Liver (tissue), 10 donors: ENCODE measurements at places on chromosomes 7 and 10. TPM values are rescaled to one million over a fixed set of nuclear protein-coding genes. Genes with fewer than 3 reads are reported as not detected.

DNA sequence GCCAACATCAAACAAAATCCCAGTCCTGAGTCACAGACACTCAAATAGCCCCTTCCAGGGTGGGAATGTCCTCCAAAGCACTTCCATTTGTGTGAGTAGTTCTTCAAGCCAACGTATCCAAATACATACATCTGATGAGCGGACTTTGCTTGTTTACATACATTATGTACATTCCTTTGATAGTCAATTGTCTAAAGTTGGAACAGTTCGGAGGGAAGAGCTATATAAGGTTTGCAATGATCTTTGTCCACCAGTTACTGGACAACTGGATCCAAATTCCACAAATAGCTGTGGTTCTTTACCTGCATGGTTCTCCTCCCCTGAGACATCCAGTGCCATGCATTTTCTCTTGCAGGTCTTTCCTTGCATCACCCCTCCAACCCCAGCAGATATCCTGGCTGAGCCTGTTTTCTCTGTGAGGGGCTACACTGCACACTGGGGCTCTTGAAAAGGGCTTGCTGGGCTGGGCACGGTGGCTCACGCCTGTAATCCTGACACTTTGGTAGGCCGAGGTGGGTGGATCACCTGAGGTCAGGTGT is 4.7 kb upstream of the MGMT start:
- no peaks in the 10 kb centered on the region for H3K27me3 ChIP-seq
- no peak overlapping the region for H3K27ac ChIP-seq
- no peaks in the 10 kb centered on the region for H3K4me1 ChIP-seq
- no peaks in the 10 kb centered on the region for H3K36me3 ChIP-seq

GRCh38 chr7:3109311-3109915 is 65.7 kb upstream of the CARD11 start:
- H3K4me1 ChIP-seq = no peaks in the 10 kb centered on the region
- no peak for DNase-seq
- H3K27ac ChIP-seq = no peak overlapping the region
- no peaks in the 10 kb centered on the region for H3K27me3 ChIP-seq
- H3K36me3 ChIP-seq = no peaks in the 10 kb centered on the region

GRCh38 chr7:11847336-11847735 is 15.3 kb upstream of the THSD7A start:
- no peak overlapping the region for H3K4me3 ChIP-seq
- no peaks in the 10 kb centered on the region for H3K36me3 ChIP-seq
- H3K4me1 ChIP-seq = no peaks in the 10 kb centered on the region
- H3K27ac ChIP-seq = no peak overlapping the region
- no peak for DNase-seq

Gene AS3MT
- total RNA-seq = 38.1 TPM

DNA sequence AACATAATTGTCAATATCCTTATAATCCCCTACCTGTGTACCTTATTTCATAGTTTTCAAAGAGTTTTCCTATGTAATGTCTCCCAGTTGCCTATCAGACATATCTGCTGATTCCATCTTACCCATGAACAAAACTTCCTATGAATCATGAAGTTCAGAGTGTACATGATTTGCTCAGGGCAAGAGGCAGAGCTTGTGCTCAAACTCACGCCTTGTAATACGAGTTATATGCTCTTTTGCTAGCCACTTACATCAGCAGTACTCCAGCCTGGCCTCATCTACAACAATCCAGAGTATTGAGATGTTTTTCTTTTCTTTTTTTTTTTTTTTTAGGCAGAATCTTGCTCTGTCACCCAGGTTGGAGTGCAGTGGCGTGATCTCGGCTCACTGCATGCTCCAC is 11.8 kb downstream of the PKD2L1 start:
- no peak overlapping the region for H3K4me3 ChIP-seq
- no peak for DNase-seq
- H3K27ac ChIP-seq = no peak overlapping the region
- no peaks in the 10 kb centered on the region for H3K36me3 ChIP-seq

GRCh38 chr10:81082621-81083376 is 545.1 kb downstream of the SH2D4B start:
- no peaks in the 10 kb centered on the region for H3K4me1 ChIP-seq
- H3K36me3 ChIP-seq = no peaks in the 10 kb centered on the region
- H3K27me3 ChIP-seq = no peaks in the 10 kb centered on the region
- no peak for DNase-seq
- no peak overlapping the region for H3K4me3 ChIP-seq
- H3K27ac ChIP-seq = no peak overlapping the region

- no peak overlapping the region for H3K27ac ChIP-seq
- DNase-seq = no peak
- no peak overlapping the region for H3K4me3 ChIP-seq
- H3K27me3 ChIP-seq = no peaks in the 10 kb centered on the region
Measured at GRCh38 chr7:27678617-27679260, 16.1 kb upstream of the HIBADH start.

- DNase-seq = no peak
- no peaks in the 10 kb centered on the region for H3K27me3 ChIP-seq
- peaks cover 3% of the 10 kb centered on the region for H3K36me3 ChIP-seq
- no peak overlapping the region for H3K27ac ChIP-seq
- H3K4me3 ChIP-seq = no peak overlapping the region
Measured at GRCh38 chr7:135620980-135621850, 41.1 kb upstream of the STMP1 start.

DNA sequence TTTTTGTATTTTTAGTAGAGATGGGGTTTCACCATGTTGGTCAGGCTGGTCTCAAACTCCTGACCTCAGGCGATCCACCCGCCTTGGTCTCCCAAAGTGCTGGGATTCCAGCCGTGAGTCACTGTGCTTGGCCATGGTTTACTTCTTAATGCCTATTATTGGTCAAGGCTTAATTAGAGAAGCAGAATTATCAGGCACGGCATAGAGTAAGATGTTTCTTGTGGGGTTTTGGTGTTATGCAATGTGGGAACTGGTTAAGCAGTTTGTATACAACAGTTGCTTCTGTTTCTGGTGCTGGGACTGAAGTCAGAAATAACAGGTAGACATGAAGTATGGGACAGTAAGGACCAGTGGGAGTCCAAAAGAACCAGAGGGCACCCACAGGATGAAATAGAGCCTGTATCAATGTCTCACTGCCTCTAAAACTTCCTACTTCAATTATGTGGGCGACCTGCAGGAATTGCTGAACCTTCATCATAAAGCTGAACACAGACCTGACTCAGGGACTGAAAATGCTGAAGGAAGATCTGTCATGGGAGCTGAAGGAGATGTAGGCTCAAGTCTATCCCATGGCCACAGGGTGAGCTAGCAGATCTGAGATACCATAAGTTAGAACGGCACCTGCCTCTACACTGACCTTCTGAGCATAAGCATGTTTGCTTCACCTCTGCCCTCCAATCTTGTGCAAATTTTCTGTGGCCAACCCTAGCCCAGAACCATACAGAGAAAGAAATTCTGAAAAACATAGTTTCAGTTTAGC is 38.3 kb upstream of the VCL start:
- H3K27me3 ChIP-seq = no peaks in the 10 kb centered on the region
- H3K4me1 ChIP-seq = peaks cover 6% of the 10 kb centered on the region
- DNase-seq = no peak
- no peak overlapping the region for H3K27ac ChIP-seq

- H3K27me3 ChIP-seq = no peaks in the 10 kb centered on the region
- H3K27ac ChIP-seq = no peak overlapping the region
- no peaks in the 10 kb centered on the region for H3K36me3 ChIP-seq
- H3K4me1 ChIP-seq = no peaks in the 10 kb centered on the region
- DNase-seq = no peak
Measured at GRCh38 chr10:17059197-17059688, 70.4 kb downstream of the CUBN start.

Gene DIP2C
- 5.3 TPM for total RNA-seq

Gene OR6B1
- total RNA-seq = 0.05 TPM

- H3K27me3 ChIP-seq = no peaks in the 10 kb centered on the region
- no peak overlapping the region for H3K4me3 ChIP-seq
- DNase-seq = no peak
- H3K4me1 ChIP-seq = no peaks in the 10 kb centered on the region
- no peak overlapping the region for H3K27ac ChIP-seq
- no peaks in the 10 kb centered on the region for H3K36me3 ChIP-seq
Measured at GRCh38 chr7:151539088-151539671, 19.5 kb upstream of the RHEB start.

Gene FOXI2
- under 0.01 TPM for total RNA-seq

- no peaks in the 10 kb centered on the region for H3K36me3 ChIP-seq
- no peak overlapping the region for H3K4me3 ChIP-seq
- no peaks in the 10 kb centered on the region for H3K27me3 ChIP-seq
- H3K4me1 ChIP-seq = no peaks in the 10 kb centered on the region
Measured at GRCh38 chr10:110546077-110546476, 21.4 kb upstream of the SMC3 start.

DNA sequence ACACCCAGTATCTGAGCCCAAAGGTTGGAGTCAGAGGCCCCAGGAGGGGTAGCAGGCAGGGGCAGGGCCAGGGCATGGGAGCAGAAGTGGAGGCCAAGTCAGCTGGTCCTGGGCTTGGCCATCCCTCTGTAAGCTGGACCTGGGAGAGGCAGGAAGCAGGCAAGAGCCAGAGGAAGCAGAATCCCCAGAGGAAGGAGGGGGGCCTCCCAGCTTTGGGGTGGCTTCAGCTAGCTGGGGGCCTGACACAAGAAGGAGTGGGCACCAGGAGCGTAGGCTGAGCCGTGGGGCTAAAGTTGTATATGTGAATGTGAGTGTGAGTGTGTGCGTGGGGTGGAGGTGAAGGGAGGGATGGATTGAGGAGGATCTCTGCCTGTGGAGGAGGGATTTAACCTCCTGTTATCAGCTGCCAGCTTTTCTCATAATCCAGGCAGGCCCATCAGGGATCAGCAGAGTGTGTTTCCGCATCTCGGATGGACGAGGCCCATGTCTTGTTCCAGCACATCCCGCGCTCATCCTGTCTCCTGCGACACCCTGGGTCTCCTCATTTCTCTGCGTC is 54.0 kb downstream of the NEURL1 start:
- peak; percentile 27 for DNase-seq
- no peaks in the 10 kb centered on the region for H3K36me3 ChIP-seq
- H3K27me3 ChIP-seq = no peaks in the 10 kb centered on the region
- H3K27ac ChIP-seq = no peak overlapping the region

GRCh38 chr7:68224041-68224741 is 1227.6 kb downstream of the TYW1 start:
- no peak overlapping the region for H3K4me3 ChIP-seq
- H3K27ac ChIP-seq = no peak overlapping the region
- H3K36me3 ChIP-seq = no peaks in the 10 kb centered on the region
- no peak for DNase-seq
